Fibroblast of skin of left quadriceps (primary cell): ENCODE measurements at places on chromosomes 3 and 15.

DNA sequence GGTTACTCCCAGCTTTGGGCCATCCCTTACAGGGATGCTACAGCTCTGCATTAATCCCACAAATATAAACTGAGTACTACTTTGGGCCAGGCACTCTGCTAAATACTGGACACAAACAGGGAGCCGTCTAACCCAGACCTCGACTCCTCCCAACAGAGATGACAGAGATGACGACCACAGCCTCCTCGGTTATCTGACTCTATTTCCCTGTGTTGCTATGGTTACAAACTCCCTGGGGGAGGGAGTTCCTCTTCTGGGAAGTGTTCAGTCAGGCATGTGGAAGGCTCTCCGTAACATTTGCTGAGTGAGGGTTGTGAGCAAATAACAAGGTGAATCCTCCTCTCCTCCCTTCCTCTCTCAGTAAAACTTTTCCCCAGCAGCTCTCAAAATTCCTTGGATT, 6.7 kb upstream of the CMTM7 start:
- DNase-seq = no peak

- DNase-seq = no peak
Measured at GRCh38 chr3:35746492-35746891, 107.2 kb downstream of the ARPP21 start.

DNA sequence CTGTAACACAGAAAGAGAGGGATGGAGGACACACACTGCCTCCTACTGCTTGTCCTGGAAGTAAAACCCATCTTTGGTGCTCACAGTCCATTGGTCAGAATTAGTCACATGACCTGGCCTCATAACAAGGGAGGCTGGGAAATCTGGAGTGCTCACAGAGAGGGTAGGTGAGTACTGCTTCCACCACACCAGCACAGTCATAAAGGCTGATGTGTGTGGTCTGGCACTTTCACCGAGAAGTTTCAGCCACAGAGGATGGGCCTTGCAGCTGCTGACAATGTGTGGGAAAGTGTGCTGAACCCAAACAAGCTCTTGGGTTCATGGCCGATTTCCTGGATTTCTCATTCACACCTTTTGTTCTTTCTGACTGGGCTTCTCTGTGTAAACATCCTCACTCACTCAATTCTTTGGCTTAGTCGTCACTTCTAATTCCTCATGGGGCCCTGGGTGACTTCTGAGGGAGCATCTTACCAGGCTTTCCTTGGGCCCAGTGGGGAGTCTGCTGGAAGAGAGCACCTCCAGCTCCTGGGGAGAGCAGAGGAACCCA, 100.7 kb downstream of the ASB7 start:
- DNase-seq = peak; percentile 49

- no peak for DNase-seq
Measured at GRCh38 chr15:90857337-90857736, 11.1 kb upstream of the FURIN start.

- peak; percentile 18 for DNase-seq
Measured at GRCh38 chr3:145798696-145799537, 362.1 kb downstream of the PLOD2 start.
